ENCODE measurements at places on chromosomes 4 and X. TPM values are rescaled to one million over a fixed set of nuclear protein-coding genes. Genes with fewer than 3 reads are reported as not detected.

PAQR3 gene
- total RNA-seq = 35.2 TPM

GRCh38 chr4:14218641-14219040 is 591.1 kb upstream of the BOD1L1 start:
- H3K27me3 ChIP-seq = no peaks in the 10 kb centered on the region
- H3K4me1 ChIP-seq = no peaks in the 10 kb centered on the region
- no peak overlapping the region for H3K4me3 ChIP-seq
- no peak overlapping the region for H3K27ac ChIP-seq
- no peak for DNase-seq
- peaks cover under 1% of the 10 kb centered on the region for H3K36me3 ChIP-seq

DNA sequence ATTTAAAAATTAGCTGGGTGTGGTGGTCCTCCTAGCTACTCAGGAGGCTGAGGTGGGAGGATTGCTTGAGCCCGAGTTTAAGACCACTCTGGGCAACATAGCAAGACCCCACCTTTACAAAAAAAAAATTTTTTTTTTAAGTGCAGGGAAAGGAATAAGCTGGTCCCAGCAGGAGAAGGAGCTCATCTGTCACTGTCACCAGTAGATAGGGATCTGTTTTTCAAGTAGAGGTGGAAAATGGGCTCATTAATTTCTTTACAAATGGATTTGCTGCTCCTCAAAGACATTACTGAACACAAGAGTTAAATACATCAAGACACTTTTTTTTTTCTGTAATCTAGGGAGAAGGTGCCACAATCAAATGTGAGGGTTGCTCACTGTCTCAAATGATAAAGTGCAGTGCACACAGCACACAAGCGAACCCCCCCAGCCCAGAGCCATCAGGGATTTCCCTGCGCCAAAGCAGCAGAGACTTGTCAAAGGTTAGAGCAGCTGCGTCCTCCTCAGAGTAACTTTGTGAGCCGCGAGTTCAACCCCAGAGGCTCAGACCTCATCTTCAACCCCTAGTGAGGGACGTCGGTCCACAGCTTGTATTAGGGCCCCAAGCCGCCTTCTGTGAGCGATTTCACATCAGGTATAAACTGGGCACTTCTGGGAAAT is 14.3 kb upstream of the MTNR1A start:
- no peaks in the 10 kb centered on the region for H3K36me3 ChIP-seq
- no peaks in the 10 kb centered on the region for H3K4me1 ChIP-seq

DNA sequence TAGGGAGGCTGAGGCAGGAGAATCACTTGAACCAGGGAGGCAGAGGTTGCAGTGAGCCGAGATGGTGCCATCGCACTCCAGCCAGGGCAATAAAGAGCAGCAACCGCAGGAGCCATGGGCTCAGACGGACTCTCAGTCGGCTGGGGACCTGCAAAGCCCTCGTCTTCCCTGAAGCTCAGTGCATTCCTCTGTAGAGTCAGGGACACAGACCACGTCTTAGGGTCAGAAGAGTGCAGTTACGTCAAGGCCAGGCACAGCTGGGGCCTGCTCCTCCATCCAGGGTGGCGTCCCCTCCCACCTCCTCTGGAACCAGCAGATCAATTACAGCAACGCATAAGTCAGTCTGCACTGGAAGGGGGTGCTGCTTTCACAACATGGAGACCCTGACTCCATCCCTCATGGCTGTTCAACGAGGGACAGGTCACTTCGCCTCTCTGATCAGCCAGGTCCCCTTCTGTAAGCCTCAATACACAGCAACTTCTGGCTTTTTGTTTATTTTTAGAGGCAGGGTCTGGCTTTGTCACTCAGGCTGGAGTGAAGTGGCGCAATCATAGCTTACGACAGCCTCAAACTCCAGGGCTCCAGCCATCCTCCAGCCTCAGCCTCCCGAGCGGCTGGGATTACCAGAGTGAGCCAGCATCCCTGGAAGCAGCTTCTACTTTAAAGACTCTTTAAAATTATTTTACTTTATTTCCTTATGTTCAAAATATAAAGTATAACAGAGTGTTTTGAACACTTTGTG is 76.4 kb downstream of the ZFYVE28 start:
- no peak overlapping the region for H3K4me3 ChIP-seq
- peaks cover 10% of the 10 kb centered on the region for H3K4me1 ChIP-seq
- H3K27ac ChIP-seq = no peak overlapping the region
- H3K27me3 ChIP-seq = no peaks in the 10 kb centered on the region
